ENCODE measurements at places on chromosomes 16 and 17. TPM values are rescaled to one million over a fixed set of nuclear protein-coding genes. Genes with fewer than 3 reads are reported as not detected.

RSKR gene
- total RNA-seq = 6.9 TPM

ICAM2 gene
- total RNA-seq = 49.1 TPM

KCNJ18 gene
- not detected for total RNA-seq

TBC1D10B gene
- total RNA-seq = 40.0 TPM

E4F1 gene
- total RNA-seq = 23.7 TPM

DNA sequence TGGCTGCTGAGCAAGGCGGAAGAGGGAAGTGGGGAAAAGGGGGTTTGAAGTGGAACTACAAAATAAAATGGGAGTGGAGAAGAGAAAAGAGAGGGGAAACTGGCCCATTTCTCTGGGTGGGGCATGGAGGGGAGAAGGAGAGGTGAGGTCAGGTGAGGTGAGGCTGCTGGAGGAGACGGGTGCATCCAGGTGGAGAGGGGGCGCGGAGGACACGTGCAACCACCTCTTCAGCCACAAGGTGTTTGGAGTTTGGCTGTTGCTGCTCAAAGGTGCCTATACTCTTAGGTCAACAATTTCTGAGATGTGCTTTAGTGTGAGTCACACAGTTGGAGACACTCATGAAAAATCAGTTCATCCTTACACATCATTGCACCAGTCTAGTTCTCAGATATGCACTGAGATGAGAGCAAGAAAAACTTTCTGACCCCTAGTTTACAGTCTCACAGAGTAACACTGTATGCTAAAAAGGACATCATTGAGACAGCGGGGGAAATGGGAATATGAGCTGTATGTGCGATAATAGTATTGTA lies 4.8 kb downstream of the SLC6A4 start:
- DNase-seq = no peak

DNA sequence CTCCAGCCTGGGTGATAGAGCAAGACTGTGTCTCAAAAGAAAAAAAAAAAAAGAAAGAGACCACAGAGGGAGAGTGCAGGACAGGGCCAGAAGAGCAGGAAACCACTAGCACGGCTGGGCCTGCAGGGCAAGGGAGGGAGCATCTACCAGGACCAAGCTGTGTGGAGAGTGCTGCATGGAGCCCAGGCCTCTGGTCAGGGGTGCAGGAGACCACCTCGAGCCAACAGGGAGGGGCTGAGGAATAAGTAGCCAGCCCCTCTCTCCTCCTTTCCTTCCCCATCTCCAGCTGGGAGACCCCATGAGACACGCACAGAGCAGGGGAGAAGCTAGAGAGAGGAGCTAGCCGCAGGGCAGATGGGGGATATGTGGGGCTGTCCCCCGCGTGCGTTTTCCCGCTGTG lies 67.0 kb upstream of the DNAH17 start:
- DNase-seq = no peak

All from tongue (tissue), 3 donors.